NCI-H1105 (cell line): ENCODE measurements at places on chromosomes 7 and 10.

DNA sequence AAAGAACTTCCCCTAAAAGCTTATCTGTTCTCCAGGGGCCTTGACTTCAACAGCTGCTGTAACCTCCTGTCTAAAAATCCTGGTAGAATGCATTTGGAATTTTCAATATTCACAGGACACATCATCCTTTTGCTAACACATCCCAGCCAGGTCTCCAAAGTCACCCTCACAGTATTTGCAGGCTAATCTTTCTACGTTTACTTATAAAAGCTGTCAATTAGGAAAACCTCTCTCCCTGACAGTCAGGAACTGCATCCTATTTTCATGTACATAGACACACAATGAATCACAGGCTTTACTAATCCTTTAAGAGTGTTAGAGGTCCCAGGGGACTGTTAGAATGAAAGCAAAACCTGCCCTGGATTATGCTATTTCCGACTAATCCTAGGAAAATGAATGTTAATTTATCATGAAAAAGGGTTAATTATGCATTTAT is 102.2 kb downstream of the GFRA1 start:
- DNase-seq, result no peak

GRCh38 chr7:46752881-46753366 is 829.0 kb downstream of the TNS3 start:
- DNase-seq, result no peak

- no peak for DNase-seq
Measured at GRCh38 chr7:22238354-22239311, 118.3 kb downstream of the RAPGEF5 start.

DNA sequence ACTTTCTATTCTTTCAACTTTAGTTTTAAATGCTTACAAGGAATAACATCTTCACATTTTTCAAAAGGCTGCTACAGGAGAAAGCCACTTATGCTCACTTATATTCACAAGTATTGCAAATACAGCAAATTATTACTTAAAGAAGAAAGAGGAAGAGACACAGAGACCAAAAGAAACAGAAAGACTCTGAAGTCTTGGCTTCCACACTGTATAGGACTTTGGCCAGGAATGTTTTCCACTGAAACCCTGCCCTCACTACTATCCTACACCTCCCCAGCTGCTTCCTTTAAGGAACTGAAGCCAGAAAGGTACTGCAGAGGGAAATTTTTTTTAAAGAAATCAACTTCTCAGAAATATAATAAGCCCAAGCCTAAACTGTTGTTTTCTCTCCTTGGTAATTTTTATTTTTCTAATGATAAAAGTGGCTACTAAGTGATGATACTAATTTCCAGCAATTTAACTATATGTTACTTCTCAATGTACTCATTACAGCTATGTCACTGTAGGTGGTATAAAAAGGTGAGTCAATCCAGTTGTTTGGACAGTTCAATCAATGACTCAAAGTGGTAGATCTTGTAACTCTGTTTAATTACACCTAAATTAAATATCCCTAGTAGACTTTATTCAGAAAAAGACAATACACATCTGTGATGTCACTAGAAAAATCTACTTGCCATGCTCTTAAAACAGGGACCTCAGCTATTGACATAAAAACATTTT is 231.6 kb downstream of the GRM8 start:
- DNase-seq, result no peak

DNA sequence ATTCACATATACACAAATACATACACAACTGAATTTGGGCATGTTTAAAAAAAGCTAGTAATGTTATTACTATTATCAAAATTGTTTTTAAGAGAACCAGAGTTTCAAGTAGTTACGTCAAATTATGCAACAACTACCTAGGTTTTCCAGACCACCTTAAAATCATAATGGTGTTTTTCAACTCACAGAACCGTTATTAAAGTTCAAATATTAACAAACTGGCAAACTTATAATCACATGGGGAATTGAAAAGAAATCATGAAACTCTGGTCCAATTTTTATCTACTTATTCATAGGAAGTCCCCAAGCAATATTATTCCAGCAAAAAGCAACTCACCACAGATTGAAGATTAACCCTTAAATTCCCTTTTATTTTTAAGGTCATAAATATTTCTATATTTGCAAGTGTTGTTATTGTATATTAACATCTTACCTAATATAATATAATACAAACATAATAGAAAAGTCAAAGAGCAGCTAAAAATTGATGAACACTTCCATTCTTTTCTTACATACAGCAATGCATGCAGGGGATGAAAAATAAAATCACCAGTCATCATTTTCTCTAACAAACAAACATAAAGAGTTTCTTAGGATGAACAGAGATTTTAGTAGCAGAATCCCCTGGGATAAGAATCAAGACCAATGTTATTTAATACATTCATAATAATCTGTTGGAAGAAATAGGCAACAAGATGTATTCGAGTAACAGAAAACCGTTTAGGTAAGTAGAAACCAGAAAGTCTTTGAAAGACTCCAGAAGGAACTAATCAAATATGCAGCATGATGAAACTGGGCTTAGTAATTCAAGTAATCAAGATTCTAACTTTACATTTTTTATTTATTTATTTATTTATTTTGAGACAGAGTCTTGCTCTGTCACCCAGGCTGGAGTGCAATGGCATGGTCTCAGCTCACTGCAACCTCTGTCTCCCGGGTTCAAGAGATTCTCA is 391.1 kb downstream of the PARD3 start:
- no peak for DNase-seq

- no peak for DNase-seq
Measured at GRCh38 chr10:113230011-113230610, 280.1 kb downstream of the TCF7L2 start.

DNA sequence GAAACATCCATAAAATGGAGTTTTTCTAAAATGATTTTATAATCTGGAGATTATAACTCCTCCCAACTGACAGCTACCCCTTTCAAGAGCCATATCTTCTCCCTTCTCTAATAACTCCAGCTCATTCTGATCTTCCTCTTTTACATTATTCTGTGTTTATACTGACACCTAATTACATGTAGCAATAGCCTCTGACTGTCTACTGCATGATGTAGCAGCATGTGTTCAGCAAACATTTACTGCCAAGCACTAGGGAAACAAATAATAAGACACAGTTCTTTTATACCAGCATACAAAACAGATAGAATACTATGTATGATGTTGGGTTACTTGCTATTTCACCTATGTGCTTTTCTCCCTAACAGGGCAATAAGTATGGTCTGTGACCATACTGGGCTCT is 20.7 kb downstream of the RBM28 start:
- DNase-seq, result no peak

DNA sequence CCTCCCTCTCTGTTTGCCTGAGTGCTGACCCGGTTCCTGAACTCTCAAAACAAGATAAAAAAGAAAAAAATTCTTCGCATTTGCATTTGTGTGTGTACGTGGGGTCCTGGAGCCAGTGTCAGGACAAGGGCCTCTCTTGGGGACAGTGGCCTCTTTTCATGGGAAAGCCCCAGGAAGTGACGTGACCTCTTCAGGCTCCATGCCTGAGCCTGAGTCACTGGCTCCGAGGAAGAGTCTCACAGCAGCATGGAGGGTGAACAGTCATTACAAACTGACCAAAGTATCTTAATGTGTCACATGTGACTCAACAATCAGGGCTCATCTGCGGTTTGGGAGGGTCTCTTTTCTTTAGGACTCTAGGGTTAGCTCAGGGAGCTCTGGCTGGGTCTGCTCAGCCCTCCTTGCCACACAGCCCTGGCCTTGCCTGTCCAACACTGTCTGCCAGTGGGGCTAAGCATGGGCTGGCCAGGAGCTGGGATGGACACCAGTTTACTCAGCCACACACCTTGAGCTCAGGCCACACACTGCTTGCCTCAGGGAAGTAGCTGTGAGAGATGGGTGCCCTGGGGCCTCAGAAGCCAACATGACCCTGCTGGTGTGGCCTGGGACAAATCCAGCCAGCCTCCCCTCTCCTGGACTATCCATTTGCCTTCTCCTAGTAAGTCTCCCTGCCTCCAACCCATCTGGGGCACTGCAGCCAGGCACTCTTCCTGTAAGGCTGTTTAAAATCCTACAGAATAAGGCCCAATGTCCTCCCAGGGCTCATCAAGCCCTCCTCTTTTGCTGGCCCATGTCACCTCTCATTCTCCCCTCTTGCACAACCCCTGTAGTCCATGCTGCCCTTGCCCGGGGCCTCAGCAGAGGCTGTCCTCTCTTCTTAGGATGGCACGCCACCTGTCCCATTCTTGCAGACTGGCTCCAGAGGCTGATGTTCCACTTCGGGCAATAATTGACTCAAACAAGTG is 10.5 kb downstream of the TMEM273 start:
- DNase-seq, result no peak

DNA sequence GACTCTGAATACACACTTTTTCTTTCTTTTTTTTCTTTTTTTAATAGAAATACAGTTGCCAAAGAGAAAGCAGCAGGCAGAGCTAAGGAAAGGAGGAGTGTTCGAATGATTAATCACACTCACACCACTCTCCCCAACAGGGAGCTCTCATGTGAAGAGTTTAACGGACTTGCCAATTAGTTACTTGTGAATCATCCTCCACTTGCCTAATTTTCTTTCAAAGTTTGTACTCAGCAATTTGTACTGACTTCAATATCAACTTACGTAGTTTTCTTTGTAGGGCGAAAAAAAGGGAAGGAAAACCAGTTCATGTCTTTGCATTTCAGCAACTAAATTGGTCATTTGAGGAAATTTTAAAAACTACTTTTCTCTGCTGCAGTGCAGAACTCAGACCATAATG is 109.2 kb downstream of the PIP4K2A start:
- no peak for DNase-seq
